ENCODE measurements at places on chromosomes 13 and 19. TPM values are rescaled to one million over a fixed set of nuclear protein-coding genes. Genes with fewer than 3 reads are reported as not detected.
A peak's percentile ranks its signal among the peaks of the same experiment; 100 is the strongest.

DNA sequence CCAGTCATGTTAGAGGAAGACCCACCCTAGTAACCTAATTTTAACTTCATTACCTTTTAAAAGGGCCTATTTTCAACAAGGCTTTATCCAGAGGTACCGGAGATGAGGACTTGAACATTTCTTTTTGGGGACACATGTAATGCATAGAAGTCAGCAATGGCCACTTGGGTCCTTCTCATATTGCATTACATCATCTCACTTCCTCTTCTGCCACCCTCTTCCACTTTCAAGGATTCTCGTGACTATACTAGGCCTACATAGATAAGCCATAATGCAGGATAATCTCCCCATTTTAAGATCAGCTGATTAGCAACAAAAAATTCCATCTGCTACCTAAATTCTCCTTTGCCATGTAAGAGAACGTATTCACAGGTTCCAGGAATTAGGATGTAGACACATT is 557.2 kb downstream of the KCTD12 start:
- DNase-seq = no peak

Gene LHB
- total RNA-seq = not detected

DNA sequence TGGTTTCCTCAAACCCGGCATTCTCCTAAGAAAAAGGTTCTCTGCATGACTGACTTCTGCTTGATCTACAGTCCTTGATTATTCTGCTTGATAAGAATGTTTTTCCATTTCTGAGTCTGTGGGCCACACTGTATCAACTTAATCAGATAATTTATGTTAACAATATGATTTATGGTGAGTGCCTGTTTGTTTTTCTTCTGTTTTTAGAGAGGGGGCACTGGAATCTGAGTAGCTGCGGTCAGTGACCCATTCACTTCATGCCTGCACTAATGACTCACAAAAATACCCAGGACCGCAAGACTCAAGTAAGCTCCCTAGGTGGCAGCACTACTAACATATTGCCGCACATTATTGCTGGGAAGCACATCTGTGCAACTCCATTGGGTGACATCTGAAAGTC is 542.3 kb upstream of the ATXN8OS start:
- peak; percentile 41 for DNase-seq

DNA sequence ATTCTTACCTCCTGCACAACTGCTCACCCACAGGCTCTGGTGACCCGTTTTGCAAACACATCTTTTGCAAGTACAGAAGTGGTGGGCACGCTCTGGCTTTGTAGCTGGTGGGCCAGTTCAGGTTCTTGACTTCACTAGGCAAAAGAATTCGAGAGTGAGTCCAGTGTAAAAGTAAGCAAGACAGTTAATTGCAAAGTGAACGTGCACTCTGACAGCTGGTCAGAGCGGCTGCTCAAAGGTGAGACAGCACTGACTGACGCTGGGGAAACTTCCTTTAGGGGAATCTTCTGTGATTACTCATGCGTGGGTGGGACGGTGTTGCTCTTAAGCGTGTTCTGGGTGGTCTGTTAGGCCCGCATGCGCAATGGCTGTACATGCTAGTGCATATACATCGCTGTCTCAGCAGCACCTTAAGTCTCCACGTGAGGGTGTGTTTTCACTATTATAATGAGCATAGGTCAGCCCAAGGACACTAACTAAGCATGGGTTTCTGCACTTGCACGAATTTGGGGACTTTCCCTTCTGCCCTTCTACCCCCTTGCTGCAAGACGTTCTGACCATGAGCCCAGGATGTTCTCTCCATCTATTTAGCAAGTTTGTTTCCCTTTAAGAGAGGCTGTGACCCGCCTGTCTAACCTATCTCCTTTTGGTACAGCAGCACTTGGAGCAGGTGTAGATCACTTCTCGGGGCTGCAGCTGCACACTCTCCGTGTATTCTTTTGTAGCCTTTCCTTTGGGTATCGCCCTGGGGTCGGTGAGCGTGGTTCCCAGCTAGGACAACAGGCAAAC is 30.2 kb upstream of the CD33 start:
- DNase-seq = no peak

DNA sequence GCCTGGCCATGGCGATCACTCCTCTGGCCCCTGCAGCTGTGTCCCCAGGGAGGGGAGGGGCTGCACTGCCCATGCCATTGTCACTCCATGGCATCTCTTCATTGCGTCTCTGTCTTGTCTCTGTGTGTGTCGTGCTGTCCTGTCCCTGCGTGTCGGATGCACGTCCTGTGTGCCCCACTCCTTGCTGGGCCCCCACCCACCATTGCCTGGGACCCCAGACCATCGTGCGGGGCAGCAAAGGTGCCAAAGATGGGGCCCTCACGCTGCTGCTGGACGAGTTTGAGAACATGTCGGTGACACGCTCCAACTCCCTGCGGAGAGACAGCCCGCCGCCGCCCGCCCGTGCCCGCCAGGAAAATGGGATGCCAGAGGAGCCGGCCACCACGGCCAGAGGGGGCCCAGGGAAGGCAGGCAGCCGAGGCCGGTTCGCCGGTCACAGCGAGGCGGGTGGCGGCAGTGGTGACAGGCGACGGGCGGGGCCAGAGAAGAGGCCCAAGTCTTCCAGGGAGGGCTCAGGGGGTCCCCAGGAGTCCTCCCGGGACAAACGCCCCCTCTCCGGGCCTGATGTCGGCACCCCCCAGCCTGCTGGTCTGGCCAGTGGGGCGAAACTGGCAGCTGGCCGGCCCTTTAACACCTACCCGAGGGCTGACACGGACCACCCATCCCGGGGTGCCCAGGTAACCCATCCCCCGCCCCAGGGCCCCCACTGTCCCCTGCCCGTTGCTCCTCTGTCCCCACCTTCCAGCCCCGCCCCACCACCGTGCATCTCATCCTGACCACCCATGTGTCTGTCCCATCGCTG is 23.9 kb upstream of the NCCRP1 start:
- DNase-seq = no peak

Gene SPACA4
- total RNA-seq = not detected

Gene CEACAM21
- not detected for total RNA-seq

Gene KLF1
- under 0.01 TPM for total RNA-seq

Gene PSG3
- not detected for total RNA-seq

- no peak for DNase-seq
These were observed 11.5 kb upstream of the CCNE1 start for GRCh38 chr19:29800100-29800825.

DNA sequence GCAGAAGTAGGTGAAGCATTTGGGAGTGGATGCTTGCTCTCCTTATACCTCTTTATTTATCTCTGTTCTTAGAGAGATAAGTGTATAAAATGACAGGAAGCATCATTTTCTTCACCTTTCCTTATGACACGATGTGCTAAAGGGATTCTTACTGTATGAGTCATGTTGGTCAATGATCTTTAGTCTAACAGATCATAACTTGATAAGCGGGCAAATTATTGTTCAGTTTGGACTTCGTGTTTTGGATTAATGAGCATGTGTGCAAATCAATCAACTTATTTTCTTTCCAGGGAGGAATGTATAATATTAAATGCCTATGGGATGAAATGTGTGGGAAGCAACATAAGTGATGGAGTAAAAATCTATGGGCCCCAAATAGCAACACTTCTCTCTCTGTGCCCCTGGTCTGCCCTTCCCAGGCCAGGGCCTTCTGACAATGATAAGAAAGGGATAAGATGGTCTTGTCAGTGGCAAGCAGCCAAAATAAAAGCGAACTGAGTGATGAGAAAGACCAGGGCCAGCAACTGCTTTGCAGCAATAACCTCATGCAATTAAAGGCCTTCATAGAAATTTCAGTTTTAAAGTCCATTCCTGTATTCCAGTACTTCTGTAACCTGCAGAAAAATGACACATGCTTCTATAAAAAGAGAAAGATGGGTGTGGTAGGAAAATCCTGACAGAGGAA is 61.4 kb downstream of the SLC10A2 start:
- no peak for DNase-seq

Gene IGSF23
- 0.33 TPM for total RNA-seq

Gene ZNF677
- 15.7 TPM for total RNA-seq

Gene TSPAN16
- total RNA-seq = not detected

DNA sequence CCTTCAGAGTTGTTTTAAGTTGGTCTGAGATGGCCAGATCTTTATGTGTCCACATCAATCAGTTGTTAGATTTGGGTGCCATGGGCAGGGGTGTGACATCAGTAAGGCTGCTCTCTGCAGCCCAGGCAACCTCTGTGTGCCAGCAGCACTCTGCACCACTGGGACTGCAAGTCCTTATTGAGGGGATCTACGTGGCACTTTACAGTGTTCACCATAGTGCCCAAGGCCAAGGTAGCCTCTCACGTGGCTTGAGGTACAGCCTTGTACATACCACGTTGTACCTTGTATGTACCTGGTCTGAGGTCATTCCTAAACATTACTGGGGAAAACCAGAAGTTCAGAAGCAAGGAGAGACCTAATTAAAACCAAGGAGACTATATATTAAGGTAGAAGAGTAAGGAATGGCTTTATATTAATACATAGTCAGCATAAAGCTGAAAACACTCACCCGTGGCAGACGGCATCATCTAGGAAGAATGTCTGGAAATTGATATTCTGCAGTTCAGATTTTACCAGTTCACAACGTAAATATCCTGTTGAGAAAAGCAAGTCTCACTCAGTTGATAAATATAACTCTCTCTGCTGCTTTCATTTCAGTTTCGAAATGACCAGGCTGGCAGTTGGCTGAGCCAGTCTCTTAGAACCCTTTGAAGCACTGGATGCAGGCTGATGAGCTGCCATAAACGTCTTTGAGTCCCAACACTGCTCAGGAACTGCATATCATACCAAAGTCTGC is 128.8 kb downstream of the ZDHHC20 start:
- DNase-seq = no peak

DNA sequence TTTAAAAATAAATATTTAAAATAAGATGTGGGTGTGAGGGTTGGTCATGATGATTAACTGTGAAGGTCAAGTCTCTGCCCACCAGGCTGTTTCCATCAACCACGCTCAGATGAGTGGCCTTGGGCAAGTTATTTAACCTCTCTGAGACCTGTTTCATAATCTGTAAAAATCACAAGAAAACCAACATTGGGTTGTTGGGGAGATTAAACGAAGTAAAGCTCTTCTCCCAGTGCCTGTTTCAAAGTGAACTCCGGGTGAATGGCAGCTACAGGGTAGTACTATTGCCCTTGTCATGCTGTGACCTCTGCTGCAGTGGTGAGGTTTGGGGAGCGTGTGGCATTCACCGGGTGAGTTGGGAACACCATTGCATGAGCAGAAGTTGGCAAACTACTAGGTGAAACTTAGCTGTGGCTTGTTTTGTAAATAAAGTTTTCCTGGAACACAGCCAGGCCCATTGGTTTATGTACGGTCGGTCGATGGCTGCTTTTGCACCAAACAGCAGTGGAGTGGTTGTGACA is 153.2 kb downstream of the USP12 start:
- DNase-seq = no peak

DNA sequence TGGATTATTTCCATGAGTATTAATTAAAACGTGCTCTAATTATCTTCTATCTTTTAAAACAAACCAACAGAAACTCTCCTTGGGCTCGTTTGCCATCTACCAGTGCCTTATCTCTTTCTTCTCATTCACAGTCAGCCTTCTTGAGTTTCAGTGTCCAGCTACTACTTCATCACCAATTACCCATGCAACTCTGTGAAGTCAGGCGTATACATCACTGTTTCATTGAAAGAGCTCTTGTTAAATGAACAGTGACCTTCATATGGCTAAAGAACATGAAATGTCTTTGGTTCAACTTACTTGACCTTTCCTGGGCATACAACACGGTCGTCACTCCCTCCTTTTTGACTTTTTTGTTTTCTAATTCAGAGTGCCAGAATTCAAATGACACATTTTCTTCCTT is 5.2 kb upstream of the IFT88 start:
- no peak for DNase-seq

GRCh38 chr13:49597043-49597641 is 11.8 kb upstream of the RCBTB1 start:
- DNase-seq = no peak

- no peak for DNase-seq
These were observed 13.8 kb upstream of the MEIS3 start for GRCh38 chr19:47433121-47433520.

GRCh38 chr19:39080431-39080830 is 3.7 kb upstream of the ACP7 start:
- DNase-seq = no peak

DNA sequence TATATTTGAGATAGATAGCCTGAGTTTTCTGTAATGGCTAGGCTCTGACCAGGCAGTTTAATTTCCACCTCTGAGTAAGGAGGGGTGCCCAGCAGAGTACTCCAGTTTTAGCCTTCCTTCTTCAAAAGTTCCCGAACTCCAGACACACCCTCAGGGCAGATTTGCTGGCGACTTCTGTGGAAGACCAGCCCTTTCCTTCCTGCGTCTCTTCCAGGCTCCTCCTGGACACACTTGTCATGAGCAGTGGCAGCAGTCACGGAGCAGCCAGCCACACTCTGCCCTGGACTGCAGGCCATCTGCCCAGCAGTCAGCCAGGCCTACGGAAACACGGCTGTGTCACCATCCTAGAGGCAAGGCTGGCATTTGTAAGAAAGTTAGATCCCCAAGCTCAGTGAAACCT is 6.6 kb upstream of the FLT1 start:
- DNase-seq = no peak

GRCh38 chr13:58190577-58190976 is 559.0 kb downstream of the PCDH17 start:
- no peak for DNase-seq

Gene LIN37
- 10.0 TPM for total RNA-seq

GRCh38 chr13:94427313-94427953 is 52.0 kb downstream of the DCT start:
- no peak for DNase-seq

Gene TNFSF13B
- total RNA-seq = 5.4 TPM

DNA sequence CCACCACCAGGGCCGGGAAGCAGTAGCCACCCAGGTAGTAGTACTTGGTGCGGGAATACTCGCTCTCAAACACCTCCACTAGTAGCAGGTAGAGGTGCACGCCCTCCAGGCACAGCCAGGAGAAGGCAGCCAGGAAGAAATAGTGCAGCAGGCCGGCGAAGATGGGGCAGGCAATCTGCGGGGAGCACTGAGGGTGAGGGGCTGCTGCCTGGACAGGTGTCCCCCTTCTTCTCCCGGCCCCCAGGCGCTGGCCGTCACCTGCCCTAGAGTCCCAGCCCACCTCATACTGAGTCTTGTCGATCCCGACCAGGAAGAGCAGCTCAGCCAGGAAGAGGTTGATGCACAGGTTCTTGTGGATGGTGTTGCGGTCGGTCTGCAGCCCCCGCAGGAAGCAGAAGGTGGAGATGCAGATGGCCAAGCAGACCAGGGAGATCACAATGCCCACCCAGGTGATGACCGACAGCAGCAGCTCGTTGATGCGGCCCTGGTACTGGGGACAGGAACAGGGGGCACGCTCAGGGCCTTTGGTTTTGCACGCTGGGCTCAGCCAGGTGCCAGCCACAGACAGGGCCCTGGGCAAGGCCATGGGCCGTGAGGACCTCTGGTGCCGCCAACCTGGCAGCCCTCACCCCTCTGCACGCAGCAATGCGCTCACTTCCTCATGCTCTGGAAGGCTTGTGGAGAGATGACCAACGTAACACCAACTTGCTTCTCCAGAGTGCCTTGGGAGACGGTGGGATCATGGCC is 20.8 kb upstream of the ASF1B start:
- DNase-seq = no peak

GRCh38 chr19:46828484-46828883 is 22.2 kb downstream of the AP2S1 start:
- DNase-seq = peak; percentile 30

- peak; percentile 96 for DNase-seq
These were observed 263.0 kb downstream of the KLF12 start for GRCh38 chr13:73870970-73871935.

Measured in fibroblast of lung (primary cell).